SK-N-MC (cell line): ENCODE measurements at places on chromosomes 5 and 9.

- no peak for DNase-seq
Observed at GRCh38 chr5:33743099-33743498, 148.7 kb downstream of the ADAMTS12 start.

DNA sequence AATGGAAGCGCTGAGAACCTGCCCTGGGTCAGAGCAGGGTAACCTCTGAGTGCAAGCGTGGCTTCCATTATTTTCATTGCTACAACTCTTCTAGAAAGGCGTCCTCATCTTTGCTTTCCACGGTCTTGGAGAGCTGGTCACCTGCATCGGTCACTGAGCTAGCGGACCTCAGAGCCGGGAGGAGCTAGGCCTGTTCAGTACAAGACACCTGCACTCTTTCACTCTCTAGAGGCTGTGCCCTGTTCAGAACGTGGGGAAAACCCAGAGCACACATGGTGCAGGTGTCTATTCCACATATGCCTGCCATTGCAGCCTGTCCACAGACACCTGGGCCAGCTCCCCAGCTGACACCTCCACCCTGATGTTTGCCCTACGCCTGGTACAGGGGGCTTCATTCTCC, 147.8 kb upstream of the IRX2 start:
- no peak for DNase-seq

GRCh38 chr9:101705135-101705661, 33.2 kb downstream of the GRIN3A start:
- DNase-seq, result no peak

DNA sequence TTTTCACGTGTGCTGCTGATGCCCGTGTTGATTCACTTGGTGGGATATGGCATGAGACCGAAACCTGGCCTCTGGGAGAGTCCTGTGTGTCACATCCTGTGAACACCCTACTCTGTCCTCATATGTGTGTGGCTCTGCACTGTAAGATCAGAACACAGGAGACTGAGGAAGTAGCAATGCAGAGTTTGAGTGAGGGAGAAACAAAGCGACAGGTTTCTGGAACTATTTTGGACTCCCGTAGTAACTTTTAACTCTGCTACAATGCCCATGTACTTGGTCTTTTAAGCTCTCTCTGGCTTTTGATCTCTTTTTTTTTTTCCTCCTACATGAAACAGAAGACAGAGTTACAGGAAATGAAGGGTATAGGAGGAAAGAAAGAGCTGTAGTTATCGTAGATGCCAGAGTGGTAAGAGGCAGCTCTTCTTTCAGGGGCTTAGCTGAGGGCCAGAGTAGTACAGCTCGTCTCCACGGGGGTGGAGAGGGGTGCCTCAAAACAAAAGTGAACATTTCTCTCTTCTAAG, 26.6 kb downstream of the GRAMD2B start:
- DNase-seq, result no peak

- DNase-seq, result no peak
Observed at GRCh38 chr5:158910782-158911692, 188.7 kb downstream of the EBF1 start.

DNA sequence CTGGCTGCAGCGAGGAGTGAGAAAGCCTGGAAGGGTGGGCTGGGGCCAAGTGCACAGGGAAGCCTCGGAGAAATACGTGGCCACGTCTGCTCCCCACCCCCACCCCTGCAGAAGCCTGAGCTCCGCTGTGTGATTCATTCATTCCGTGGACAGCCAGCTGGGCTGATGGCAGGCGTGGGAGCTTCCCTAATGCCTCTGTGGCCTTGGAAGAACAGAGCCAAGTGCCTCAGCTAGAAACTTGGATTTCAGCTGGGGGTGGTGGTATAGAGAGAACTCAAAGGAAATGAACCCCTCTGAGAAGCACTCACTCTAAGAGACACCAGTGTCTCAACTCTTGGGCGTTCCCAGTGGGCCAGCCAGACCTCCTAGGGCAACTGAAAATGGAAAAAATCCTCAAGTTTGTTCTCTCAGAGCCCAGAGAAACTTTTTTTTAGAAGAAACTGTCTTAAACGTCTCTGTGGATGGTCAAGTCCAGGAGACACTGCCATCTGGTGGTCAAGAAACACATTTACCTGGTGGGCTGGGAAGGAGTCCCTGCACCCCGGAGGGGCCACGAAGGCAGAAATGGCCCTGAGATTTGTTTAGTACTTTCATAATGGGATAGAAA, 18.0 kb downstream of the ATOX1 start:
- no peak for DNase-seq

DNA sequence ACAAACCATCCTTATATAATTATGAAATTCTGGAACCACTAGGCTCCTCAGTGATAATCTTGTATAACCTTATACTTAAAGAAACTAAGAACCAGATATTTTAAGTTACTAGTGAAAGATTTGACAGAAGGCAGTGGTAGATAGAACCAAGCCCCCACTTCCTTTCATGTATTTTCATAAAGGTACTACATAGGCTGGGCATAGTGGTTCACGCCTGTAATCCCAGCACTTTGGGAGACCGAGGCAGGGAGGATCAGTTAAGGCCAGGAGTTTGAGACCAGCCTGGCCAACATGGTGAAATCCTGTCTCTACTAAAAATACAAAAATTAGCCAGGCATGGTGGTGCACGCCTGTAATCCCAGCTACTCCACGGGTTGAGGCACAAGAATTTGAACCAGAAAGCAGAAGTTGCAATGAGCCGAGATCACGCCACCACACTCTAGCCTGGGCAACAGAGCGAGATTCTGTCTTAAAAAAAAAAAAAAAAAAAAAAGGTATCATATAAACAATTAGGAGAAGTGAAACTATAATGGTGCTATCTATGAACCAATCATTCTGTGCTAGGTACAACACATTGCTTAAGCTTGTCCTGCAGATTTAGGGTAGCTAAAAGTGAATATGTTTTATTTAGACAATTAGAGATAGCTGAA, 27.9 kb upstream of the DTWD2 start:
- DNase-seq, result no peak
